Hematopoietic multipotent progenitor cell treated with erythropoietin and hydrocortisone succinate and interleukin-3 and kit ligand, for 8 days (in vitro differentiated cells): ENCODE measurements at places on chromosomes 1 and 21.

GRCh38 chr1:16173447-16174260 lies 17.8 kb upstream of the EPHA2 start:
- DNase-seq = no peak

DNA sequence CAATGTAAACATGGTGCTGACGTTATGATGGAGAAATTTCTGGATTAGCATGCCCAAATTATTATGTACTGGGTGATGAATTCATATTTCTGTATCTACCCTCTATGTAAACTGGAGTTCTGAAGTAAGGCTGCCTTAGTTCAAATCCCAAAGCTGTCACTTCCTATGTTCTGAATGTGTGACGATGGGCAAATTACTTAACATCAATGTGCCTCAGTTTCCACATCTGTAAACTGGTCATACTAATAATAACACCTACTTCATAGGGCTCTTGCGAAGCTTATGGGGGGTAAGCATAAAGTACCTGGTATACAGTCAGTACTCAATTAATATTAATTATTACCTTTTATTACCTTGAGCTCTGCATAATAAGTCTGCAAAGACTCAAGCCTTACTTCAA lies 45.6 kb downstream of the SLC30A10 start:
- DNase-seq = no peak

GRCh38 chr1:57255945-57256344 lies 167.9 kb downstream of the DAB1 start:
- DNase-seq = no peak

GRCh38 chr21:44994695-44995342 lies 55.0 kb downstream of the SLX9 start:
- no peak for DNase-seq

GRCh38 chr1:24847995-24848881 lies 81.8 kb downstream of the RUNX3 start:
- DNase-seq = peak; percentile 94

- no peak for DNase-seq
Observed at GRCh38 chr1:57350610-57351009, 73.2 kb downstream of the DAB1 start.

DNA sequence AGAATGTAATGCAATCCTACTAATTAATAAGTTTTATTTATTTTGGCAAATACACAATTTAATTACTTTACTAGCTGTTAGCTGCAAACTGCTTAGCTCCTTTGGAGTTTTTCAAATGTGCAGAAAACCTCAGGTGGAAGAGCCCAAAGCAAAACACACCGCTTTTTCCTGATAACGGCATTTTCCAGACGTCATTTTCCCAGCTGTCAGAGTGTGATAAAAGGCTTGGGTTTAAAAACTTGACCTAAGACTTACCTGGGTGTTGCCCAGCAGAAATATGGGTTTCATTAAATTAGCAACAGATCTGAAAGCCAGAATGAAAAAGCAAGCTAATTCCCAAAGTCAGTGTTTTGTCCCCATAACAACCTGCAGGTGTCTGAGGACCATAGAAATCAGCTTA lies 204.0 kb upstream of the HMCN1 start:
- DNase-seq = peak; percentile 25

DNA sequence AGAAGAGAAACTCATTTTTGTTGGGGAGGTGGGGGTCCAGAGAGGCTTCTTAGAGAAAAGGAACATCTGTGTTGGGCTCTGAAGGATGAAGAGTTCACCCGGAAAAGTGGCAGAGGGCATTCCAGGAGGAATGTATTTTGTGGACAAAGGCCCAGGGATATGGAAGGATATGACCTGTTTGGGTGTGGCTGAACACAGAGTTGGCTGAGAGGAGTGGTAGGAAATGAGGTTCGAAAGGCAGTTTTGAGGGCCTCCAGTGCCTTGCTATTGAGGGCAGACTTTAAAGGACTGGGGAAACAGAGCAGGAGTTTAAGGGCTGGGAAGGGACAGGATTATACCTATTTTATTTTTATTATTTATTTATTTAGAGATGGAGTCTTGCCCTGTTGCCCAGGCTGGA lies 27.3 kb upstream of the WASF2 start:
- DNase-seq = no peak

DNA sequence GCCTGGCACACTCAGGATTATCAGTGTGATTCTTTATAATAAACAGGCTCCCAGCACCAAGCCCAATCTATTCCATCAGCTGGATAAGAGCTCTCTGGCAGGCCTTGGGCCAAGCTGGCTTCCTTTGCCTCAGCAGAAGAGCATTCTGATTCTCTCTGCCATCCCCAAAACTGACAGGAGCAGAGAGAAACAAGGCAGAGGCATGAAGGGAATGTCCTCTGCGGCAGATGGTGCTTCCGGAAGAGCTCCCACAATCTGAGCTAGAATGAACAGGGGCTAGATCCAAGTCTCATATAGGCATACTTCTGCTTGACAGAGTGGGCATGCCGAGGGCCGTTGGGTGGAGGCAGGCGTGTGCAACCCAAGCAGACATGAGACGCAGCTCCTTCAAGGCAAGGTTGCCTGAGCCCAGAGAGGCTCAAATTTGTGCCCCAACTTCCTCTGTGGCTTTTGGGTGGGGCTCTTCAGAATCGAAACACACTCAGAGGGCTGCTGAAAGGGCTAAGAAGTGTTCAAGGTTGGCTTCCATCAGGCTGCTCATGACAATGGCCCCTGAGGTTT lies 4.0 kb downstream of the CAPN2 start:
- peak; percentile 62 for DNase-seq

GRCh38 chr1:45409276-45409675 lies 69.0 kb upstream of the MUTYH start:
- no peak for DNase-seq

GRCh38 chr1:2520206-2520605 lies 6.2 kb downstream of the PANK4 start:
- DNase-seq = no peak

GRCh38 chr1:47226839-47227215 lies 5.2 kb downstream of the TAL1 start:
- peak; percentile 46 for DNase-seq

- no peak for DNase-seq
Observed at GRCh38 chr1:10108948-10109708, 76.4 kb downstream of the UBE4B start.

- DNase-seq = no peak
Observed at GRCh38 chr1:64581135-64581842, 111.4 kb downstream of the CACHD1 start.

GRCh38 chr1:207240325-207241101 lies 81.0 kb upstream of the CD55 start:
- DNase-seq = no peak

DNA sequence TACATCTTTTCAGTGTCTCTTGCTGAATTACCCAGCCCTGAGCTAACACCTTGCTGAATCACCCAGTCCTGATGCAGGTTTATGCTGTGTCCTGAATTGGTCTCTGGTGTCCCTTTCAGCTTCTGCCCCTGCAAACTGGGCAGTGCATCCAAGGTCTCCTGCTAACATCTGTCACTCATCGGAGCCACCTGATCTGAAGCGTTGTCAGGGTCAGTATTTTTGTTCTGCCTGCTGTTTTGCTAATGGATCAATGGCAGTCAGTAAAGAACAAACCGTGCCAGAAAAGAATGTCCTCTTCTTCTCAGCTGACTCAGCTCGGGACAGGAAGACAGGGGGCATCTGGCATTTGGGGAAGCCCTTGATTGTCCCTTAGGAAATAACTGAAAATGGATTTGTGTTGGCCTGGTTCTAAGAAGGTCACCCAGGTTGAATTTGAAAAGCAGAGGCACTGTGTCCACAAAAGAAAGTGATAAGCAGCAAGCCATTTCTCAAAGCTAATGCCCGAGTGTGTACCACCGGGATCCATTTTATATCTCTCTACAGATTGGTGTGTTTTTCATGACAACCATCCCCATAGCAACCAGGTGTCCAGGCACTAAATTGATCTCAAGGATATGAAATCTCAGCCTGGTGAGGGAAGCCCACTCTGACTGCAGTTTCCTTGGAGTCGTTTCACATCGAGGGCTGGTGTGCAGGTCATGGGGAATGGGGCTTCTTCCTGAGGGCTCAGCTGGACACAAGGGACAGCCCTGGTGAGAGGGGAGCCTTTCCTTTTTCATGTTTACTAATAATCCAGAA lies 109.7 kb upstream of the IRF2BP2 start:
- DNase-seq = no peak

- DNase-seq = peak; percentile 98
Observed at GRCh38 chr1:61253059-61253735, 170.8 kb downstream of the NFIA start.

GRCh38 chr1:226482975-226483700 lies 65.4 kb upstream of the STUM start:
- DNase-seq = no peak

DNA sequence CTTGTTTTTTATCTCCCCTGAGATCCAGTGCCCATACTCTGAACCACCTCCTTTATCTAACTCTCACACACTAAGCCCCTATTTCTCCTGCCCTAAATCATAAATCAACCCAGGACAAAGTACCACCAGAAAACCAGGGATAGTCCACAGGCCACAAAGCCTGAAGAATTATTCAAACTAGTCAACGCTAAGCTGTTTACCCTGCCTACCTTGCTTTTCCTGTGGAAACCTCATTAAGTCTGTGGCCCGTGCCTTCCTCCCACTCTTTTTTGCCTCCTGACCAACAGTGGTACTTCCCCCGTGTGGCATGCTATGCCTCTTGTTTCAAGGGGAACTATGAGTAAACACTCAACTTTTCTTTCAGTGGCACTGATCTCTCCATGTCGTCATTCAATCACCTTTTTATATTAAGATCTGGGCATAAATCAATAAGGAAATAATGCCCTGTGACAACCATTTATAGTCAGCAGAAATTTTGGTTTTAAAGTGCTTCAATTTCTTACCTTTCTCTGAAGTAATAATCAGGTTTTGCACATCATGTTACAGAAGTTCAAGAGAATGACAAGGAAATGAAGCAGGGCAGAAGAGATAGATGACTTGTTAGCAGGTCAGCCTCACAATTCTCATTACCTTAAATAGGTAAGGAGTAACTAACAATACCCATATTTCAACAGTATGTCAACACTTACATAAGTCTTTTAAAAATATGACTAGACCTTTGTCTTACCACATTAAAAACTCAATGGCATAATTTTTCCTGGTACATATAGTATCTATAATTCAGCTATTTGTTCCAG lies 32.1 kb downstream of the EYA3 start:
- DNase-seq = peak; percentile 57
